ENCODE measurements at places on chromosomes 7 and 10.
A peak's percentile ranks its signal among the peaks of the same experiment; 100 is the strongest.

GRCh38 chr10:13681960-13682359 lies 95.2 kb downstream of the PRPF18 start:
- no peak for DNase-seq

DNA sequence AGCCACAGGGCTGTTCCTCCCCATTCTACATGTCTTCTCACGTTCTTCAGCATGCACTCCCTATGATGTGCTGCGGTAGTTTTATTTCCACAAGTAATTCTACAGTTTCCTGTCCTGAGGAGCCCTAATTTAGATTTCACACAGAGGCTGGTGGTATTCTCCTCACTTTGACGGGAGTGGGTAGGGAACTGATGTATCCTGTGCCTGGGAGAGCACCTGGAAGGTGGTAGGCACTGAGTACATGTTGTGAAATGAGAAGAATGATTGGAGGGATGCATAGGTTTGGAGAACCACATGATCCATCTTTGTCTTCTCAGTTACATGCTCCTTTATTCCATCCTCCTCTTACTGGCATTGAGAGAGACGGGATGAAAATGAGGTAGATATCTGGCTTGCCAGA lies 118.2 kb upstream of the CCDC6 start:
- DNase-seq: no peak

DNA sequence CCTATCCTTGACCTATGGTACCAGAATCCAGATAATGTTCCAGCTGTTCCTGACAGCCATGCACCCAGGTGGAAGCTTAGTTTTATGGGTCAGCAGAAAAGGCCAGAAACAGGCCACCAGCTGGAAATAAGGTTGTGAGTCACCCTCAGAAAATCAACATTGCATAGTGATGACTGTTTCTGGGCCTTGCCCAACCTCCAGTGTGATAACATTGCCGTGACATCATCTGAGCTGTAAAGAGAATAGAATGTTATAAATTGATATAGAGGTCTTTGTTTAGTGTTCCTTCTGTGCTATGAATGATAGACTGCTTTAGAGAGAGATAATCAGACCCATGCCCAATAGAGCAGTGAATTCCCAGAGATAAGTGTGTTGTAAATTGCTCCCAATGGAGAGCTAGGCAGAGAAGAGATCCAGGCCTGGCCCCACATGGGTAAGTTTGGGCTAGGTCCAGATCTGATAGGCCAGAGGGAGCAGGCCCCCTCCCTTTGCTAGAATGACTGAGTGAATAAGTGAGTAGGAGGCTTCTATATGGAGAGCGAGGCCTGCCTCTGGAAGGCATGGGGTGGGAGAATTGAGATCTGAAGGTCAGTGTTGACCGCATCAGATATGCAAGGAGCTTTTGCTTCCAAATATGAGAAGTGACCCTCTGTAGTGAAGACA lies 14.2 kb upstream of the HPS1 start:
- DNase-seq: no peak

- DNase-seq: peak; percentile 39
Observed at GRCh38 chr10:5317547-5318107, 47.1 kb upstream of the UCN3 start.

- DNase-seq: peak; percentile 37
Observed at GRCh38 chr10:61973906-61974305, 72.4 kb downstream of the ARID5B start.

- no peak for DNase-seq
Observed at GRCh38 chr10:28684986-28685580, 7.8 kb downstream of the BAMBI start.

DNA sequence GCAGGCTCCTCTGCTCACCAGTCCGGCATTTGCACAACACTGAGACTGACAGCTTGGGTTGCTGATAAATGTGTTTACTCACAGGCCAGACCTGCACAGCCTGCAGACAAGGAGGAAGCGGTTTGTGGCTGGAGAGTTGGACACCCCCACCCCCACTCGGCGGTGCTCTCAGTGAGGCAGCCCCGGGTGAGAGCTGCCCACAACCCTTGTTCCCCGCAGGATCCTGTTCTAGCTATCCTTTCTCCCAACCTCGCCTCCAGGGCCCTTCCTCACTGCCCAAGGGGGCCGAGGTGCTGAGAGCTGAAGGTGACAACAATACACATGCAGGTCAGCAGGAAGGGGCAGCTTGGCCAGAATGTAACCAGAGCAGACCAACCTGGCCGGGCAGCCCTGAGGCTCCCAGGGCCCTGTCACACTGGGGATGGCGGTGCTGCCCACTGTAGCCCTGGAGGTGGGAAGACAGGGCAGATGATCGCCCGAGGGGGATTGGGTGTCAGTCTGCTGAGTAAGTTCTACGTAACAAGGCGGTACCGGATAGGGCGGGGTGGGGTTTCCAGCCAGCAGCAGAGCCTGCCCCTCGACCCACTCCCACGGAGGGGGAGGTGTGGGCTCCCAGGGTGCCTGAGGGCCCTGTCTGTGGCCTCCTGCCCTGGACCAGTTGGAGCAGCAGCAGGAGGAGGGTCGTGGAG lies 2.1 kb upstream of the ADAM8 start:
- peak; percentile 86 for DNase-seq

DNA sequence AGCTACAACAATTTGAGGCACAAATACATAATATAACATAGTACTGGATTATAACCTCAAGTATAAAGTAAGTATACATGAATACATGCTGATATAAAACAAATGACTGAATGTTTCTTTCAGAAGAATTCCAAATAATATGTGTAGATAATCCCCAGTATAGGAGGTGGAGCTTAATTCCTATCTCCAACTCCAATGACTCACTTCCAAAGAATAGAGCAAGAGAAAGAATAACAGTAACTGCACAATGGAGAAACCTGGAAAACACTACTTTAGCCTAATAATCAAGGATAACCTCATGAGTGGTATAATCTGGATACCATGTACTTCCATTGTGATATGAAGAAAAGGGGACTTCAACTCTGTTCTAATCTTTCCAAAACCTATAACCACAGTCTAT lies 13.7 kb upstream of the SEMA3C start:
- no peak for DNase-seq
